Urinary bladder (tissue), 4 donors: ENCODE measurements at places on chromosomes 1 and 21. TPM values are rescaled to one million over a fixed set of nuclear protein-coding genes. Genes with fewer than 3 reads are reported as not detected.

DNA sequence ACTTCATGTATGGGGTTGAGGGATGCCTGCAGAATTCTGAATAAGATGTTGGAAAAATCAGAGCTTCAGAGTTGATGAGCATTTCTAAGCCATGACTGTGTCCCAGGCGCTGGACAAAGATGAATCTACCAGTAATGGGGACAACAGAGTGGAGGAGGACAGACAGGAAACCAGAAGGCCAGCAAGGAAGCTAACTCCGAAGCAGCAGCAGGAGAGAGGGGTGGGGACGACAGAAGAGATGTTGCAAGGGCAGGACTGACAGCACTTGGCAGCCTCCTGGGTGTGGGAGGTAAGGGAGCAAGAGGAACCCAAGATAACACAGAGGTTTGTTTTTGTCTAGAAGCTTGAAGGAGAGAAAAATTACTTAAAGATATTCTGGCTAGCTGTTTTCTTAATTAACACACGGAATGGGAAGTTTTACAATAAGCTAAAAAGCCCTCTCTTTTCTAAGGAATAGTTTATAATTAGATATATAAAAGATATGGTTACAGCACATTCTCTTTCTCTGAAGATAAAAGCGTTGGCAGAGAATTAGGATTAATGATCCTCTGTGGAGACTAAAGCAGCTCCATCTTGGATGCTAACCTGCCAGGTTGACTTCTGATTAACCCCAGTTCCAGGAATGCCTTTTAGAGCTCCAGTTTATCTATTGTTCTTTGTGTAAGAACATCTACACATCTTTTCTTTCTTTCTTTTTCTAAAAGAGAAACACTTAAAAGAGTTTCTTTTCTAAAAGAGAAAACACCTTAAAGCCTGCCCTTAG is 92.7 kb downstream of the TENT5C start:
- DNase-seq, result no peak

- DNase-seq, result no peak
Measured at GRCh38 chr1:104121271-104121670, 371.6 kb downstream of the AMY1C start.

Gene NEGR1
- polyA plus RNA-seq, result 38.2 TPM

DNA sequence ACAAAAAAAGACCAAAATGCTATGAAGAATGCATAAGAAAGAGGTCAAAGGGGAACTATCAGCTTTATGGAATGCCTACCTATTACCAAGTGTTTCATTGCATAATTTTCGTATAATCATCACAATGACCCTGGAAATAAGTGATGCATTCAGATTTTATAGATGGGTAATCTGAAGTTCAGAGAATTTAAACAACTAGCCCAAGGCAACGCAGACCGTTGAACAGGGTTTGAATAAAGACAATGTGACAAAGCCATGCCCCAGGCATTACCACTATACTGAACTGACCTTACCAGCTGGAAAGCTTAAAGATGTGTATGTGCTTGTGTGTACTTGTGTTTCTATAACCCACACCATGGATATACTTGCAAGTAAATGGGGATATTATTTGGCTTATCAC is 827.6 kb upstream of the ADGRL2 start:
- DNase-seq, result no peak

- DNase-seq, result peak; percentile 2
Measured at GRCh38 chr1:195754303-195754702, 853.9 kb downstream of the KCNT2 start.

DNA sequence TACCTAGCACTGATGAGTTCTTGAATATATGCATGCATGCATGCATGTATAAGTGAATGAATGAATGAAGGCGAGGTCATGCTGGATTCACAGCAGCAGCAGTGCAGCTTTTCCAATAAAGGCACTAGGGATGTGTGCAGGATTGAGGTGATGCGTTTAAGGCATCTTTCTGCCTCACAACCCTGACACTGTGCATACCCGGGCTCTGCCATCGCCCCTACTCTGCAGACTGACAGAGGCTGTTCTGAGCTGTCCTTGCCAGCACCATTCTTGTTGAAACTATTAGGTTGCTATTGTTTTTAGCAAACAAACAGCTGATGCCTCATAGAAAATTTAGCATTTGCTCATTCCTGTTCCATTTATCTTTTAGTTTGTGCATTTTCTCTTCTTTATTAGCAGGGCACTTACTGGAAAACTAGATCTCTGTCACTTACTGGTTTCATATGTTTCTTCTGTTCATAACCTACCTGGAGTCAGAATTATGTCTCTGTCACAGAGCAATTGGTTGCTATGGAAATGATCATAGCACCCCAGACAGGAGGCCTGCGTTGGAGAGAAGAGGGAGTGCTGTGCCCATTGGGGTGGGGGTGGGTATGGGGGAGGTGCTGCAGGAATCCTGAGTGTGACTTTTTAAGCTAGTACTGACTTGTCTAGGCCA is 79.0 kb downstream of the CD58 start:
- DNase-seq, result no peak

Gene SPRR1A
- polyA plus RNA-seq, result not detected

DNA sequence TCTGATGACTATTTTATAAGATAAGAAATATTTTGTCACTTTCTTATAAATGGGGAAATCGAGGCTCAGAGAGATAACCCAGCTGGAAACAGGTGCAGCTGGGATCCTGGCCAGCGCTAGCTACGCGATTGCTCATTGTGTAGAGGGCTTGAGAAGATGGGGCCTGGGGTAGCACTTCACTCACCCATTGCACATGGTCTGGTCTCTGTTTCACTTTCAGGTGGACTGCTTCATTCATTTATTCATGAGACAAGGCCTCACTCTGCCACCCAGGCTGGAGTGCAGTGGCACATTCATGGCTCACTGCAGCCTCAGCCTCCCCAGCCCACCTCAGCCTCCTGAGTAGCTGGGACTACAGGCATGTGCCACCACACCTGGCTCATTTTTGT is 23.8 kb downstream of the UBE4B start:
- DNase-seq, result no peak

Gene CYP4X1
- polyA plus RNA-seq, result 1.8 TPM

Gene CR1L
- not detected for polyA plus RNA-seq

DNA sequence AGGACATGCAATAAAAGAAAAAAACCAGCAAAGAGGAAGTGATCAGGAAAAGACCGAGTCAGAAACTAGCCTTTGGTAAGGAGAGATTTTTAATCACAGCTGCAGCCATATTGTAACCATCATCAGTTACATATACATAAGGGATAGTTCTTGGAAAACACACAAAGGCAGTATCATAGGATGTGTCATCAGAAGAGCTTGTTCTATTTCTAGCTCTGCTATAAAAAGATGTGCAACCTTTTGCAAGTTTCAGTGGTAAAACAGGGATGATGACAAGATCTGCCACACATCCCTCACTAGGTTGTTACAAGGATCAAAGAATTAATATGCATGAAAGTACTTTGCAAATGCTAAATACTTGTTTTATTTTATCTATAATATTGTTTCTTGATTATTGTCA is 342.0 kb downstream of the VAV3 start:
- DNase-seq, result no peak

Gene THEM5
- polyA plus RNA-seq, result not detected

GRCh38 chr1:40762144-40762923 is 21.3 kb upstream of the KCNQ4 start:
- no peak for DNase-seq

DNA sequence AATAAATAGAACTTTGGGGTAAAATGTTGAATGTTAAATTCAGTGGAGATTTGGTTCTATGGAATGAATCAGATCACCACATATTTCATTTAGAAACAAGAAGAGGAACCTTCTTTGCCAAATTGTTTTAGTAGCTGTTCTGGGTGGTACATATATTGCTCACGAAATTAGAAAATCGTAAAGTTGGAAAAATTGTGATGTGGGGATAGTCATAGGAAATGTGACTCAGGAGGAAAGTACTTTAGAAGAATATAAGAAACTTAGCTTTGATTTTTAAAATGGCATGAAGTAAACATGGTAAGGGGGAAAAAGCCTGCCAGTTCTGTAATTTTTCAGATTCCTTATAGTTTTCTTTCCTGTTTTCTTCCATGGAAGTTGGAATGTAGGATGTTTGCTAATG is 27.4 kb downstream of the RRP15 start:
- DNase-seq, result no peak

Gene LINGO4
- polyA plus RNA-seq, result 0.19 TPM
